Neural crest cell (in vitro differentiated cells): ENCODE measurements at places on chromosomes 6 and 20.

DNA sequence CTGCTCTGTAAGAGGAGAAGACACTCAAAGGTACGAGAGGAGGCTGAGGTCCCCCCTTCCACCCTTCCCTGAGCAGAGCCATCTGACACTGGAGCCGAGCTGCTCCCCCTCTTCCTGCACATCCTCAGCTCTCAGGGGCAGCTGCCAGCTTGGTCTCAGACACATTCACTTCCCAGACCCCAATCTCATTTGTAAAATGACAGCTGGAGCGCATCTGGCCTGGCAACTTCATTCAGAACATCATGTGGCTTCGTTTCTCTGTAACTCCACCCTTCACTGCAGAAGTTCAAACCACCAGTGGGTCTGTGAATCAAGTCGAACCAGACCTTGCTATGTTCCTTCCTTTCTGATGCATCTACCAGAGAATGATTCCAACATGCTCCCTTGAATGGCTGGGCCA is 145.6 kb upstream of the CDH4 start:
- no peak for DNase-seq

GRCh38 chr6:157220485-157220884 is 102.8 kb downstream of the TMEM242 start:
- no peak for DNase-seq

DNA sequence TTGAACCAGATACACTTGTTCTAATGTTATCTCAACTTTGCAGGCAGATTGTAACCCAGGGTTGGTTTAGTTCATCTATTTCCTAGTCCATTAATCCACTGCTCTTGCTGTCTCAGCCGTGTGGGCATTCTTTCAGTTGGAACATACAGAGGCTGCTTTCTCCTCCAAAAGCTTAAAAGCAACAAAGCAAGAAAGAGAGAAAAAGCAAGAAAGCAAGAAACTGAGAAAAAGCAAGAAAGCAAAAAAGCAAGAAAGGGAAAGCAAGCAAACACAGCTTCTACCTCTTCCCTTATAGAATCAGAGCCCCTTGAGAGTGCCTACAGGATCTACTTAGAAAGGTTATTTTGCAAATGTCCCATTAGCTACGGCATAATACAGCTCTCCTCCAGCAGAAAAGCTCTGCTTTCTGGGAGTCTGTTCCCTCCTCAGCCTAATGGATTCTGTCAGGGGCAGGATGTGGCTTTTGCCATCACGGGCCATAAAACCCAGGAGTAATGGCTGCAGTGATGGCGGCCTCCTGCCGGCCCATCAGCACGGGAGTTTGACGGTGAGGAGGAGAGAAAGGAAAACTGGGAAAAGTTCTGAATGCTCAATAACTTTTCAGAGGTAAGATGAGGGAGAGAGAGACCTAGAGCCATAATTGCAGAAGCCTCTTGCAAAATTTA is 156.8 kb upstream of the JARID2 start:
- DNase-seq, result no peak

GRCh38 chr6:31058128-31058894 is 48.0 kb downstream of the MUC22 start:
- no peak for DNase-seq

- DNase-seq, result no peak
Observed at GRCh38 chr6:79466207-79466834, 70.9 kb downstream of the LCA5 start.

GRCh38 chr6:131635384-131636340 is 1.4 kb upstream of the ENPP3 start:
- DNase-seq, result no peak

DNA sequence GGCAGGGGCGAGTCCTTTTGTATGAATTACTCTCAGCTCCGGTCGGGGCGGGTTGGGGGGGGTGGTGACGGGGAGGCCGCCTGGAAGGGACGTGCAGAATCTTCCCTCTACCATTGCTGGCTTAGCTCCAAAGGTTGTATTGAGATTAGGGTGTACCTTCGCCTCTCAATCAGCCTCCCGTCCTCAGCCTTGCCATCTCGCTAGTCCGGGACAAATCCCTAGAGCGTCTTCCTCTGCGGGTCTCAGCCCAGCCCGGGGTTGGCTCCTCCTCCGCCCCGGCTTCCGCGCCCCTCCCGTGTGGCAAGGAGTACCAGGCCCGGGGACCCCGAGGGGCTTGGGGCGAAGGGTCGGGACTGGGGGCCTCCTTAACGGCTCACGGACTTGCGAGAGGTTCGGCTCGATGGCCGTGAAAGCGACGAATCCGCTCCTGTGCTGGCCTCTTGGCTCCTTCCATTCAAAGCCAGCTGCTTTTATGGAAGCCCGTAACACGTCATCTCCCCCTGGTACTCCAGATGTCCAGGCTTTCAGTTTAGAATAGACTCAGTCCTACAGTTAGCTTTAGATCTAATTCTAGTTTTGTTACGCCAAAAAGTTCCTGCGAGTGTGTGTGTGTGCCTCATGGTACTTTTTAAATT is 636 bp upstream of the EEF1A1 start:
- DNase-seq, result peak; percentile 75

DNA sequence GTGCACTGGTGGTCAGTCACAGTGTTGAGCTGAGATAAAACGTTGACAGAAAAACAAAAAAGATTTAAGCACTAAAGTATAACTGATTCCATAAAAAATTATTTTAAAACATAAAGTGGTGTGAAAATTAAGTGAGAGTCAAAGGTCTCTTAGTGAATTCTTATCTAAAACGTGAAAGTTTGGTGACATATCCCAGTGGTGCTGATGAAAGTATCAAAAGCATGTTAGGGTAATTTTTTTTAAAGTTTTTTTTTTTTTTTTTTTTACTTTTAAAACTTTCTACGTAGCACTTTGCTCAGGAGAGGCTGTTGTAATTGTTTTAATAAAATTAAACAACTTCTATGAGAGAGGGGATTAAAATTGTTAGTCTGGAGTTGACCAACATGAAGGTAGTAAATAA is 65.6 kb upstream of the TMEM30A start:
- DNase-seq, result no peak

- DNase-seq, result no peak
Observed at GRCh38 chr6:126182650-126183311, 157.1 kb upstream of the CENPW start.

GRCh38 chr20:44752099-44752931 is 6.7 kb downstream of the KCNK15 start:
- no peak for DNase-seq

DNA sequence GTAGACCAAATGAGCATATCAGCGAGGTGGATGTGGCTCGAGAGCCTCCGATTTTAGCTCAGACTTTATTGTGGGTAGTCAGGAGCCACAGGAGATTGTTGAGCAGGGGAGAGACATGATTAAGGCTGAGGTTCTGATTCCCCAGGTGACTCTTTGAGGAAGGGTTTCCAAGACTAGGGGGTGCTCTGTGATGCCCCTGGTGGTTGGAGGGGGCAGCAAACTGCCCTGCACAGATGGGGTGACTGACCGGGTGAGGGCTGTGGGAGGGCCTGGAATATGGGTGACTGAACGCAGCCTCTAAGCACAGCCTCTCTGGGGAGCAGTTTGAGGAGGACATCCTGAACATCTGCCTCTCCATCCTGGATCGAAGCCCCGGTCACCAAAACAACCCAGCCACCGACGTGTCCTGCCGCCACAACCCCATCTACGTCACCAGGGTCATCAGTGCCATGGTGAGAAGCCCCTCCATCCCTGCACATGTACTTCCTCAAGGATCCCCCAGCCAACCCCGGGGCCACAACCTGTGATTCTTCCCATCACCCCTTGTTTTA is 17.0 kb downstream of the TGM6 start:
- no peak for DNase-seq

- DNase-seq, result no peak
Observed at GRCh38 chr6:137241481-137242038, 22.4 kb upstream of the IFNGR1 start.

GRCh38 chr20:45269754-45270270 is 15.4 kb upstream of the SLPI start:
- no peak for DNase-seq

DNA sequence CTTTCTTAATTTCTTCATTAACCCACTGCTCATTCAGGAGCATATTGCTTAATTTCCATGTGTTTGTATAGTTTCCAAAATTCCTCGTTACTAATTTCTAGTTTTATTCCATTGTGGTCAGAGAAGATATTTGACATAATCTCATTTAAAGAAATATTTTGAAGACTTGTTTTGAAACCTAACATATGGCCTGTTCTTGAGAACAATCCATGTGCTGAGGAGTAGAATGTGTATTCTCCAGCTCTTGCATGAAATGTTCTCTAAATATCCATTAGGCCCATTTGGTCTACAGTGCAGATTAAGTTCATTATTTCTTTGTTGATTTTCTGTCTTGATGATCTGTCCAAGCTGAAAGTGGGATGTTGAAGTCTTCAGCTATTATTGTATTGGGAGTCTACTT is 251.7 kb downstream of the ALDH8A1 start:
- DNase-seq, result no peak

- no peak for DNase-seq
Observed at GRCh38 chr20:35172434-35172806, 548 bp downstream of the PROCR start.

DNA sequence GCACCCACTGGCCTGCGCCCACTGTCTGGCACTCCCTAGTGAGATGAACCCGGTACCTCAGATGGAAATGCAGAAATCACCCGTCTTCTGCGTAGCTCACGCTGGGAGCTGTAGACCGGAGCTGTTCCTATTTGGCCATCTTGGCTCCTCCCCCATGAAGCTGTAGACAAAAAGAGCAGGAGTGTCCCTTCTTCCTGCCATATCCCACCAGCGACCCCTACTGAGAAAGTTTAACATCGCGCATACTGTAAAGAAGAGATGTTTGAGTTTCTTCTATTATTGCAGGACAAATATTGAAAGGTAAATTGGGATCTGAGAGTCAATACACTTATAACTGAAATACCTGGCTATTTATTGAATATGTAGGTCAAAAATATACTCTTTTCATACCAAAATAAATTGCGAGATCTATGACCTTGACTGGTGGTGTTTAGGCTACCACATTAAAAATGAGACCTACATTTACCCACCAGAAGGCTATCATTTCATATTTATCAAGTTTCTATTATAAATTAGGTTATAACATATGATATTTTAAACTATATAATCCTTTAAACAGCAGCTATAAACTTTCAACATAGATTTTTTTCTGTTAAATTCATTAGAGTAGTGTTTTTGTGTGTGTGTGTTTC is 586.3 kb downstream of the HTR1B start:
- DNase-seq, result peak; percentile 70

GRCh38 chr6:3117912-3118352 is 579 bp upstream of the BPHL start:
- DNase-seq, result no peak

DNA sequence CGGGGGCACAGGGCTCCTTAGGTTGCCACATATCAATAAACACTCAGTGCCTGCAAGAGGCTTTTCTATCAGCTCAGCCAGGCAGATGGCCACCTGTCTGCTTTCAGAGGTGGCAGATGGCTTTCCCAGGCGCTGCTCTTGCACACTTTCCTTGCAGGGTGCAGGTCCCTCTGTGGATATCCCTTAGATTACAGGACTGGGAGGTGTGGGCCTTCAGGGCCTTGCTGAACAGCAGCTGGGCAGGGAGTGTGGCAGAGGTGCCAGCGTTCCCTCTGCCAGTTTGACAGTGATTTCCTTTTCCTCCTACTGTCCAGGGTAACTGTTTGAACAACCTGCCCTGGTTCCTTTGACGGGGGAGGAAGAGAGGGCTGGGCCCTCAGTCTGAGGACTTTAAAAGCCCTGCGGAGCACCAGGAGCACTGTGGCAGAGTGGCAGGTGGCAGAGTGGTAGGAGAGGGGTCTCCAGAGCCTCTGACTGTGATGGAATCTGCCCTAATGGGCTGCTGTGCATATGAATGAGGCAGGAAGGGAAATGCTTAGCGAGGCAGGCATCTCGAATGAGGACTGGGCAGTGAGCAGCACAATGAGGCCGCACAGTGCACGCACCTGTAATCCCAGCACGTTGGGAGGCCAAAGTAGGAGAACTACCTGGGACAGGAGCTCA is 34.2 kb downstream of the ABHD12 start:
- DNase-seq, result no peak

- DNase-seq, result no peak
Observed at GRCh38 chr6:1766654-1767053, 156.9 kb downstream of the FOXC1 start.

DNA sequence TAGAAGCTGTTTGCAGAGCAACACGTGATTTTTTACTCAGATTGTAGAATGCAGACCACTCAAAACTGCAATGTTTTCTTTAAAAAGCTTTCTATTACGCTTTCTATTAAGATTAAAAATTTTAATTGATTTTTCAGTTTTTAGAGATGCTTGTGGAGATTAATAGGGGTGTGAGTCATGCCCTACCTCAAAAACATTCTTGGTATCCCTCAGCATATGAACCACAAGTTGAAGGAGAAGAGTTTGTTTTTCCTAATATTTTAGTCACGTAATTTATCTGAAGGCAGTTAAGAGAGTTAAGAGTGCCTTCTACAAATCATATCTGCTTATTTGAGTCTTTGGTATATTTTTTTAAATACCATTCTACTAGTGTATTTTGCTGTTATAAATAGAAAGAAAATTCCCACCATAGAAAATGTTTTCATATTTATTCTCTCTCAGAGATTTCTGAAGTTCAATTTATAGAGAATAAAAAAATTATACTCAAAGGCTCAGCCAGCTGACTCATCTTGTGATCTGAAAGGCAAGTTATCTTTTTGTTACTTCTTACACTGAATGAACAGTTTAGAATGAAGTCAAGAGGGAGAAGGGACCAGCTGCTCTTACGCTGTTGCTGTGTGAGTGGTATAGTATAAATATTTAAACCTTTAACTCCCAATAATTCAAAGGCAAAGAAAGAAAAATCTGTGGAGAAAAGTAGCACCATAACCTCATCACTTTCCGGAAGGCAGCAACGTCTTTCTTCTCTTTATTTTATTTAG is 7.6 kb downstream of the RIPOR2 start:
- DNase-seq, result no peak

DNA sequence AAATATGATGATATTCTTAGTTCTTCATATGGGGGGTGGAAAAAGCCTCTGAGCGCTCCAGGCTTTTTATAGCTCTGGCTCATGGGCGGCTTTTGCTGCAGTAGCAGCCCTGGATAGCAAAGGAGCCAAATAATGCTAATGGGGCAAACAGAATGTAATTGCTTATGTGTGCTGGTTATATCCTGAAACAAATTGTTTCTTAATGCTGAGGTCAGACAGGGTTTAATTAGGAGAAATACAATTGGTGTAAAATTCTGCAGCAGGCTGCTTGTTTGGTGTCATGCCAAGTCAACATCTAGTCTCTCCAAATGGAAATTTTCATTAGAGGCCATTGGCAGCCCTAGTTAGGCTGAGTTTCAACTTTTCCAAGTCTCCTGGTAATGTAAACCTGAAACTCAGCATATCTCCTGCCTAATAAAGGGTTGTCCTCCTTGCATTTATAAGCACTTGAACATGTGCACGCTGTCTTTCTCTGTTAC is 530.1 kb upstream of the NOX3 start:
- no peak for DNase-seq

GRCh38 chr6:104019075-104019753 is 840.5 kb downstream of the HACE1 start:
- DNase-seq, result no peak

- no peak for DNase-seq
Observed at GRCh38 chr6:70668499-70668812, 773 bp downstream of the SMAP1 start.
